ENCODE measurements at places on chromosomes 4 and X.

DNA sequence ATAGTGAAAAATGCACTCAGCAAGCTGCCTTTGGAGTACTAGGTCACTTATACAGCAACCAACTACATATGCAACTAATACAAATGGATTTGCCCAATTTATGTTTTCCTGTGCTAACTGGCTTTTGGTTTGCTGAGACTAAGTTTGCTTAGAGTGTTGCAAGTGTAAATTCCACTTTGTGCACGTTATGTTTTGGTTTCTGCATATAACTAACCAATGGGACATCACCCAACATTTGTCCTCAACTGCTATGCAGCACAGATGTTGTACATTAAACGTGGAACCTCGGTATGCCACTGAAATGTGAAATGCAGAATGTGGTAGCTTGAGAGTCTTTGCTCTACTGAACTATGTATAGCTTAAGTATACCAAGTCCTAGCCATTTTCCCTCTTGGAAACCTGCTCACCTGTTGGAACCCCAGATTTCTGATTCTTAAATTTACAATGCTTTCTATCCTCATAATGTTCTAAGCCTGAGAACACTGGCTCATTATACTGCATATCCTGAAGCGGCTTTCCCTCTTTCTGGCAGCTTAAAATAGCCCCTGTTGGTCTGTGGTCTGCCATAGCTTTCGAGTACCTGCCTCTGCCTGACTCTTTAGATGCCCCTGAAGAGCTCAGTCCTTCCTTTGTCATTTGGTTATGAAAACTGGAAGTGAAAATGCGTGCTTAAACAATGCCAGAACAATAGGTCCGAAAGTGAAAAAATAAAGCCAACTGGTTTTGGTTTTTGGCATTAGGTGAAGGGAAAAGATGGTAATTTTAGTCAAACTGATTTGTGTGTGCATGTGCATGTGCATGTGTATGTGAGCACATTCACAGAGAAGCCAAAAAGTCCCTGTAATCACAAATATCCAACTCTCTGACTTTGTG, 158.0 kb downstream of the SH2D1A start:
- DNase-seq, result no peak

DNA sequence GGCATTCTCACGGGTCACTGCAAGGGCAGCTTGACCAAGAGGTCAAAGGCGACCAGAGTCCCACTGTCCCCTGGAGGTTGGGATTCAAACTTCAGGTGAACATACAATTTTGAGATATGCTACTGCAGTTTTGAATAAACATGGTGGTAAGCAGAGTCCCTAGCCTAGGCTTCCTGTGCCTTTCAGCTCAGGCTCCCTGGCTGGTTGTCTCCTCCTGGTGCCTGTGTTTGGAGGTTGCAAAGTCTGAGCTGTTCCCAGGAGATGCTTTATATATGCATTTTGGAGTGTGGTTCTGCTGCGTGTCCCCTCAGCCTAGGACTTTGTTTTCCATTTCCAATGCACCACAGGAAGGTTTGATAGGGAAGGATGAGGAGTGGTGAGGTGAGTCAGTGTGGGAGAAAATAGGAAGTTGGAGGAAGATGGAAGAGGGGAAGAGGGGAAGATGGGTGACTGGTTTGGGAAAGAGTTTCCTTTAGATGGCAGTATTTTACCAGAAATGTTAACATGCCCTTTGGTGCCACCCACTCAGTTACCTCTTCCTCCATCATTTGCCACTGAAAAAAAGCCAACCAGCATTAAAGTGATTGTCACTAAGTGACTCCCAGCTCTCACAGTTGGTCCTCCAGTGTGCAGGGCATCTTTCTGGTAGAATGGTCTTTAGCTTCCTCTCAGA, 211.7 kb upstream of the AGTR2 start:
- peak; percentile 46 for DNase-seq

- no peak for DNase-seq
Observed at GRCh38 chrX:39073131-39073530, 271.9 kb downstream of the MID1IP1 start.

DNA sequence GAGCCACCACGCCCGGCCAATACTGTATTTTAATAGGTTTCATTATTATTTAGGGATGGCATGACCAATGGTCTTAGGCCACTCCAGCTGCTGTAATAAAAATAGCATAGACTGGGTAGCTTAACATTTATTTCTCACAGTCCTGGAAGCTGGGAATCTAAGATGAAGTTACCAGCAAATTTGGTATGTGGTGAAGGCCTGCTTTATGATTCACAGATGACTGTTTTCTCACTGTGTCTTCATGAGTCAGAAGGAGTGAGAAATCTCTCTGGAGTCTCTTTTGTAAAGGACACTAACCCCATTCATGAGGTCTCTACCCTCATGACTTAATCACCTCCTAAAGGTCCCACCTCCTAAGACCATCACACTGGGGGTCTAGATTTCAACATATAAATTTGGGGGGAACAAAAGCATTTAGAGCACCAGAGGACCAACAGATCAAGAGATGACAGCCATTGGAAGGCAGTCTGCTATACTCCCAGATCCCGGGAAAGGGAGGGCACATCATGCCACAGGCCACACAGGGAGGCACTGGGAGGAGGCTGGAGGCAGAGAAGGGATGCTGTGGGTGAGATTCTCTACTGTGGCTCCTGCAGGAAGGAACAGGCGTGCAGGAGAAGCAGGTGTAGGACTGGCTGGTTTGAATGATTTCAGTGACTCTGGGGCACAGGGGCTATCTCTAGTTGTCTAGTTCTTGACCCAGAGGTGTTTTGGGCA, 335.8 kb upstream of the SFRP2 start:
- no peak for DNase-seq

- DNase-seq, result peak; percentile 60
Observed at GRCh38 chrX:24081661-24082154, 27.0 kb downstream of the EIF2S3 start.

DNA sequence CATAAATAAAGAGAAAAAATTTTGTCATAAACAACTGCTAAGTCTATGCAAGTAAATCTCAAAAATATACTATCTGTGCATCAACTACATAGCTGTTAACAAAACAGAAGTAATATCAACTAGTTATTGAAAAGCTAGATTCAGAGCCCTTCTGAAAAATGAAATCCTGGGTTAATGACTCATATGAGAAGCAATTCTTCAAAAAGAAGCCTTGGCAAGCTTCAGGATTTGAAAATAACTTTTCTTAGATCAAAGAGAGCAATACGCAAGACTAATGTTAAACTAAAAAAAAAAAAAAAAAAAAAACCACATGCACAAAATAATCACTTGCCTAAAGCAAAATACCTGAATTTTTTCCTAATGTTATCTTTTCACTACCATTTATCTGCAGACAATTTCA, 566.1 kb upstream of the BOD1L1 start:
- DNase-seq, result no peak

GRCh38 chr4:147760176-147760575, 28.3 kb downstream of the ARHGAP10 start:
- DNase-seq, result peak; percentile 69

GRCh38 chr4:169952236-169953002, 73.8 kb downstream of the MFAP3L start:
- no peak for DNase-seq

- peak; percentile 76 for DNase-seq
Observed at GRCh38 chr4:64417974-64418373, 8.7 kb upstream of the TECRL start.

GRCh38 chr4:6183740-6184139, 16.6 kb downstream of the JAKMIP1 start:
- DNase-seq, result no peak

DNA sequence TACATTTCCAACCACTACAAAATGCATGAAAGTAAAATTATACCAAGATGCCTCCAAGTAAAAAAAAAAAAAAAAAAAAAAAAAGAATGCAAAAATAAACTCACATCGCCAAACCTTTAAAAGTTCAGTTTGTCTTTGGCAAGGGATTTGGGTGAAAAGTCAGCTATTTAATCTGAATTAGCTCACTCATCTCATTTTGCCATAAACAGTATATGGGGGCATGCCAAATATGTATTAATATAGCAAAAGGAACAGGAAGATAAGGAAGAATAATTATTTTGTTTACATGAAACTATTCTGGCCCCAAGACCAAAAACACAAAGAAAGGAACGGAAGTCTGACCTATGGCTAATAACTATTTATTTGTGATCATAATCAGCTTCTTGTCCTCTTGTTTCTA, 114.7 kb upstream of the SLC6A14 start:
- no peak for DNase-seq

- no peak for DNase-seq
Observed at GRCh38 chr4:89551191-89551590, 243.6 kb upstream of the GPRIN3 start.

GRCh38 chrX:116292183-116292582, 121.6 kb downstream of the AGTR2 start:
- DNase-seq, result no peak

- no peak for DNase-seq
Observed at GRCh38 chr4:58209551-58209950, 1099.4 kb upstream of the IGFBP7 start.

- peak; percentile 5 for DNase-seq
Observed at GRCh38 chr4:169677150-169677748, 56.9 kb downstream of the CLCN3 start.

GRCh38 chrX:154304846-154305245, 9.3 kb downstream of the TKTL1 start:
- DNase-seq, result no peak

GRCh38 chr4:114366368-114366767, 232.2 kb upstream of the UGT8 start:
- DNase-seq, result no peak

DNA sequence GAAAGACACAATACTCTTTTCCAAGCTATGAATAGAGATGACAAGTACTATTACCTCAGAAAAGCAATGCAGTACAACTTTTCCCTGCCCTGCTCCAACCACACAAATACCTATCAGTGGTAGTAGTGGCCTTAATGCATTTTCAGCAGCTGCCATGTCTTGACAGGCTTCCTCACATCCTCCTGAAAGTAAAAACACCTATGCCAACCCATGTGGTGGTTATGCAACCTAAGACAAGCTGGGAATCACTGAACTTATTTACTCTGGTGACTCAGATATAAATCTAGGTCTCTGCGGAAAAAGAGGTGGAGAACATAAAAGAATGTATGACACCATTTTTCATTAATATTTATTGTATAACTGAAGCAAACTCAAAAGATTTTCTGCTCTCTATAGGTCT, 14.5 kb downstream of the WDFY3 start:
- DNase-seq, result no peak

DNA sequence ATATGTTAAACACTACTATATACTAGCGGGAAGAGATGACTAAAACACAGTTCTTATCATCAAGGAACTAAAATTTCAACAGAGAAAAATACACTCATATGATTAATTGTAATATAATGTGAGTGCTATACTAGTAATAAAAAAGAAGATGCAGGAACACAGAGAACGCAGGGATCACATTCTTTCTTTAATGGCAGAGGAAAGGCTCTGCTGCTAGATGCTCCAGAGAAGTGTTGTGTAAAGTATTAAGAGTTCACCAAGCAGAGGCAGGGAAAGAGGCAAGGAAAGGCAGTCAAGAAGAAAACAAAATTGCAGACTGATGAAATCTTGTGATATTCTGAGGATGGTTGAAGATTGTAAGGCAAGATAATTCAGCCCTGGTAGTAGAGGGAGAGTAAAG, 394.7 kb downstream of the PDGFC start:
- DNase-seq, result no peak

GRCh38 chrX:41178201-41178600, 93.0 kb downstream of the USP9X start:
- DNase-seq, result no peak

DNA sequence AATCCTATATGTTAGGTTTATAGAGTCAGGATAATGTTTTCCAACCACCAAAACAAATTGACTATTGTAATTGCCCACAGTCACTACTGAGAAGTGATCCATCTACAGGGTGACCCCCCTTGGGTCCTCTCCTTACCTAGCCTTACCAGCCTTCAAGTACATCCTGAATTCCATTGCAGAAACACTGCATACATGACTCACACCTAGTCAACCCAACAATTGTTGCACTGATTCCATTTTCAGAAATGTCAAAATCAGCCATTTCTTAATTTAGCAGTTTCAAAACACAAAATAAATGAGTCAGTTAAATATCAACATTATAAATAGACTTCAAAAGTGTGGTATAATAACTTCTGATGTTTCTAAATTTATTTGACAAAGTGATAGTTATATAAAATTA, 106.3 kb upstream of the TNIP3 start:
- DNase-seq, result no peak

DNA sequence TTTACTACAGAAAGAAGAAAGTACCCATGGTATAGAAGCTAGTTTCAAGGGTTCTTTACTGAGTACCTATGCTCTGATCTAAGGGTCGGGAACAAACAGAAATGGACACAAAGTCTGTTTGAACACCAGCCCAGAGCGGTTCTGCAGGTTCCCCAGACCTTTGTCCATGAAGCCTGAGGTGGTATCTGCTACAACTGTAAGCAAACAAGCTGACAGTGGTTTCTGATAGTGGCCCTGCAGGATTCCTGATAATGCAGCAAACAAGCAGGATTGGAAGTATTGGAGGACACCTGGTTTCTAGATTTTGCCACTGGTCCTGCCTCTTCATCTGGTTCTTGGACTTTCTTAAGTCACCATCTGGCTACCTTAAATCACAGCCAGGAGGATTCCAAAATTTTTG, 23.7 kb downstream of the SMPX start:
- no peak for DNase-seq

GRCh38 chrX:101659601-101660063, at the start of gene ARMCX2:
TSS of gene ARMCX2 (minus strand) at chrX:101659850. CDS start at chrX:101657588, 2,262 bp downstream.
- peak; percentile 69 for DNase-seq

- DNase-seq, result no peak
Observed at GRCh38 chr4:147678106-147678505, 5.9 kb downstream of the PRMT9 start.

GRCh38 chr4:108114503-108114902, 54.2 kb downstream of the LEF1 start:
- no peak for DNase-seq

DNA sequence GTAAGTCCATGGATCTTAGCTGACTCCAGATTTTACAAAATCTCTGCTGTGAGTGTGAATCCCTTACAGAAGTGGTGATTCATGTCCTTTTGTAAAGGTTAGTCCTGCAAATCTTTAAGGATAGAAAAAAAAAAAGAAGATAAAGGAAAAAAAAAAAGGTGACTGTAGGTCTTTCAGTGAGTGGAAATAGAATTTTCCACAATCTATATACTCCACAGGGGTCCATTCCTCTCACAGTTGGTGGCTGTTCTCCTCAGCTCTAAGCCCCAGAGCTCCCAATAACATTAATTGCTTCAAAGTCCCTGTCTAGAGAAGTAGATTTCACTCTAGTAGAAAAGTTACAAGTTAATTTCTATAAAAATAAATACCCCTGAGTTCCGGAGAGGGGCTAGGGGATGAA, 189.1 kb downstream of the NDST4 start:
- no peak for DNase-seq

GRCh38 chr4:82124932-82125786, 248.6 kb downstream of the HNRNPD start:
- no peak for DNase-seq
